ENCODE measurements at places on chromosomes 5 and 9. TPM values are rescaled to one million over a fixed set of nuclear protein-coding genes. Genes with fewer than 3 reads are reported as not detected.
A peak's percentile ranks its signal among the peaks of the same experiment; 100 is the strongest.

SH2D3C gene
- polyA plus RNA-seq = 12.6 TPM

DBH gene
- 0.13 TPM for polyA plus RNA-seq

CDH9 gene
- polyA plus RNA-seq = 0.39 TPM

GRCh38 chr9:123471843-123472570 is 116.0 kb downstream of the CRB2 start:
- DNase-seq = peak; percentile 29
- no peaks in the 10 kb centered on the region for H3K27me3 ChIP-seq
- H3K27ac ChIP-seq = no peak overlapping the region
- no peaks in the 10 kb centered on the region for H3K36me3 ChIP-seq
- H3K4me1 ChIP-seq = no peaks in the 10 kb centered on the region

Data from small intestine (tissue), 16 donors.